M059J (cell line): ENCODE measurements at places on chromosomes 4 and X. TPM values are rescaled to one million over a fixed set of nuclear protein-coding genes. Genes with fewer than 3 reads are reported as not detected.

ZDHHC15 gene
- total RNA-seq, result 0.02 TPM in 1 of 2 replicates, not detected in the other

VEGFC gene
- 54.5 and 80.4 TPM in 2 replicates for total RNA-seq

GRCh38 chrX:103640401-103641155 is 11.8 kb downstream of the TCEAL1 start:
- peak; percentile 79 for DNase-seq

DNA sequence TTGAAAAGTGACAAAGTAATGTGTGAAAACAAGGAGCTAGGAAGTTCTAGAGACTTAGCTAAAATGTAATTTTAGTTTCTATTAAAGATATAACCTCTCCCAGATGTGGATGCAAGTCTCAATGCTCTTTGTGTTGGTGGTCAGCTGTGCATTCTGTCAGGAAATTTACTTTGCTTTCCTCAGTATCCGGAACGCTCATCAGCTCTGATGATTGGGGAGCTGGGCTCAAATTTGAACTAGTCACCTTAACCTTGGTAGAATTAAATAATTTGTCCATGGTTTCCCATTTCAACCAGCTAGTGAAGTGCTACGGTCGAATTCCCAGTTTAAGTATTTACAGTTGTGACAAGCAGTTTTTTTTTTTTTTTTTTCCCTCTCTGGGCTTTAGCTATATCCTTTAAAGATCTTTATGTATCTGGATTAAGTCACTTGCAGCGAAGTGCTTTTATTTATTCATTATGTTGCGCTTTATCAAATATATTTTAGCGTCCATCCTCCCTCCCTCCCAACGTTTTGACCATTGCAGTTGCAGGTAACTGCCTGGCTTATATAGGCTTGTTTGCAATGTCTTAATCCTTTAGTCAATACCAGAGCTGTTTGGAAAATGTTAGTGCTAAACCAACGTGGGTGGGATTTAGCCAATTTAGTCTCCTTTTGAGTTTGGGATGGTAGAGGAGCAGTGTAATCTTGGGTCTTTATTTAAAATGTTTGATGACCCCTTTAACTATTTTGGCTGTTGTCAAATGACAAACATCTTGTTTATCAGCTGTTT is 2.1 kb downstream of the OGT start:
- peak; percentile 23 for DNase-seq

GRCh38 chr4:177937041-177937440 is 494.8 kb upstream of the AGA start:
- DNase-seq, result no peak

NDNF gene
- total RNA-seq, result 0.37 TPM in 1 of 2 replicates, not detected in the other

FOXR2 gene
- not detected in 2 replicates for total RNA-seq

- DNase-seq, result no peak
Observed at GRCh38 chr4:8855818-8856245, 15.8 kb downstream of the HMX1 start.

GRCh38 chr4:153293742-153294057 is 50.8 kb upstream of the MND1 start:
- no peak for DNase-seq

- no peak for DNase-seq
Observed at GRCh38 chr4:189822326-189822725, 118.3 kb upstream of the FRG1 start.

GRCh38 chr4:69098470-69098869 is 2.2 kb downstream of the UGT2B7 start:
- DNase-seq, result no peak

- no peak for DNase-seq
Observed at GRCh38 chrX:455199-455598, 68.5 kb upstream of the PPP2R3B start.

GRCh38 chr4:3681191-3681590 is 85.0 kb upstream of the ADRA2C start:
- no peak for DNase-seq
